ENCODE measurements at places on chromosomes 16 and 17.

- no peak for DNase-seq
Measured at GRCh38 chr17:59521465-59522126, 43.8 kb upstream of the DHX40 start.

DNA sequence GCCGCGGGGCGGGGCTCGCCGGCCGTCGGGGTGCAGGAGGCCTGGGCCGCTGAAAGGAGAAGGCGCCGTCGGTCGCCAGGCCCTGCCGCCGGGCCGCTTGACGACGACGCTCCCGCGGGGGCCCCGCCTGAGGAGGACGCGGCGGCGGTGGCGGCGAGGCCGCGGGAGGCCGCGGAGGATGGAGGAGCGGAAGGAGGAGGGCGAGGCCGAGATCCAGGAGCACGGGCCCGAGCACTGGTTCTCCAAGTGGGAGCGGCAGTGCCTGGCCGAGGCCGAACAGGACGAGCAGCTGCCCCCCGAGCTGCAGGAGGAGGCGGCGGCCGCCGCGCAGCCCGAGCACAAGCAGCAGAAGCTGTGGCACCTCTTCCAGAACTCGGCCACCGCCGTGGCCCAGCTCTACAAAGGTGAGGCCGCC lies 430 bp downstream of the HAPSTR1 start:
- DNase-seq, result no peak

DNA sequence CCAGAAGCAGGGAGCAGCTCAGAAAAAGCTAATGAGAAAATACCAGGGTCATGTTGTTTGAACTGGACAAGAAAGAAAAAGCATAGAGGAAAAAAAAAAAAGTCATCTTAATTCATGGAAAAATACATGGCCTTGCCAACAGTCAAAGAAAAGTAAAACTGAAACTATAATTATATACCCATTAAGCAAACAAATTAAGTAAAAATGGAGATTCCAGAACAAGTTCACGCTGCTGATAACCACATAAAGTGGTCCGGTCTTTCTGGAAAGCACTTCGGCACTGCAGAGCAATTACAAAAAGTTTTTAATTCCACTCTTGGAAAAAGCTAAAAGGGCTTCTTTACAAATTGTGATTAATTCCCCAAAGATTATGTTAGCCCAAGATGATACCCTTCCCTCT lies 12.4 kb upstream of the P2RX5 start:
- no peak for DNase-seq

GRCh38 chr17:67434061-67434525 lies 57.0 kb downstream of the PITPNC1 start:
- no peak for DNase-seq

DNA sequence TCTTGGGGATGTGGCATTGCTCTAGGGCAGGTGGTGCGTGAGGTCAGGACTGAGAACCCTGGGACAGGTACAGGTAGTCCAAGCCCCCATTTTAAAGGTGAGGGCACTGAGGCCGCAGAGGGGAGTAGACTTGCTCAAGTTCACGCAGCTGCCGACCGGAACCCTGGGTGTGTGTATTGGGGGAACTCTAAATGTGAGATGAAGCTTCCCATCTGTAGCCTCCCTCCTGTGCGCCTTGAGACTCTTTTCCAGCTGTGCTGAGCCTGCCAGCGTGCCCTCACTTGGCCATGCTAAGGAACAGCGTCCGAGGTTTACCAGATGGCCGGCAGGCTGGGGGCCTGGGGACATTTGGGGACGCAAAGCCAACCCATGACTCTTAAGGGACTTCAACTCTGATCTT lies 79.0 kb upstream of the CDC42EP4 start:
- DNase-seq, result no peak

GRCh38 chr16:65481956-65482355 lies 360.1 kb upstream of the CDH11 start:
- DNase-seq, result no peak

DNA sequence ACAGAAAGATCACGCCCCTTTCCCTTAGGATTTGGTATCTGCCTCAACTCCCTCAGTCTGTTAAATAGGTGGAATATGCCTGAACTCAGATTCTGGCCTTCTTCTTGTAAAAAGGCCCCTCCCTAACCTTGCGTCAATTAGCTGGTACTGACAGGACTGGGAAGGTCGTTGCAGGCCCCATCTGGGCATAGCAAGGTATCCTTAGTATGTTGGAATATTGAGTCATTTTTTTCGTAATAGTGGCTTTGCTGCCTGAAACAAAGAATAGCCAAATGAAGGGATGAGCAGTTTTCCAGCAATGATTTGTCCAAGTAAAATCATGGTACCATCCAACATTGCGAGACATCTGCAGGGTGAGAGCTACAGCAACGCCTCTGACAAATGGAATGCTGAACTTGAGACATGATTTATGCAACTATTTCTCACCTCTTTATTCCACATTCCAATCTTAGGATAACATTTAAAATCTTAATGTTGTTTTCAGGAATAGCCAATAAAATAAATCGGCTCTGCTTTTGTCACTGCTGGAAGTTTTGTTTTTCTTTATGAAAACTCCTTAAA lies 39.3 kb upstream of the BRD7 start:
- DNase-seq, result no peak
